ENCODE measurements at places on chromosomes 5 and 9.

GRCh38 chr5:82881571-82882174 is 195.5 kb downstream of the TMEM167A start:
- no peak for DNase-seq

DNA sequence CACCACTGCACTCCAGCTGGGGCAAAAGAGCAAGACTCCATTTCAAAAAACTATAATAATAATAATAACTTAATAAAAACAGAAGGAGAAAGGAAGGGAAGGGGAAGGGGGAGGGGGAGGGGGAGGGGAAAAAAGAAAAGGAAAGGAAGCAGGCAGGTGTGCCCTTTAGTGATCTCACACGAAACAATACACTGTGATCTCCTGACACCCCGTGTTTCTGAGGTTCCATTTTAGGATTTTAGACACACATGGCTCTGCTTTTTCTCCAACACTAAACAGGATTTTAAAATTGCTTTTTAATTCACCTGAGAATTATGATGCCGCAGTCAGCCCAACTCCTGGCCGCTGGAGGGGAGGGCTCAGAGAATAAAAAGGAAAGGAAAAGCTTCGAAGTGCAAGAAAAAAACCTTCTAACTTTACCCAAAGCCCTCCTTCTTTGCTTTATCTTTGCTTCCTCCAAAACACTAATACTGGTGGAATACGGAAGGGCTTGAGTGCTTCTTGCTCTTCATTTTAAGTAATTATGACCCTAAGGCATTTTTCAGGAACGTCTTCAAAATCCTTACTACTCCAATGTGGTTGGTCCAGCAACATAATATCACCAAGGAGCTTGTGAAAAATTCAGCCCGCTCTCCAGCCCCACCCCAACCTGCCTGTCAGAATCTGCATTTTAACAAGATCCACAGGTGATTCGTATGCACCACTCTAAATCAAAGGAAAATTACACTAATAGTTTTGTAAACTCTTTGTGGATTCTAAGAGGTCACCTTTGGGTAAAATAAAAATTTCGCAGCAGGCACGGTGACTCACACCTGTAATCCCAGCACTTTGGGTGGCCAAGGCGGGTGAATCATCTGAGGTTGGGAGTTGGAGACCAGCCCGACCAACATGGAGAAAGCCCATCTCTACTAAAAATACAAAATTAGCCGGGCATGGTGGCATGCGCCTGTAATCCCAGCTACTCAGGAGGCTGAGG is 66.0 kb downstream of the MYO10 start:
- DNase-seq: no peak

- DNase-seq: no peak
These were observed 143.9 kb downstream of the SLIT3 start for GRCh38 chr5:169157064-169157463.

DNA sequence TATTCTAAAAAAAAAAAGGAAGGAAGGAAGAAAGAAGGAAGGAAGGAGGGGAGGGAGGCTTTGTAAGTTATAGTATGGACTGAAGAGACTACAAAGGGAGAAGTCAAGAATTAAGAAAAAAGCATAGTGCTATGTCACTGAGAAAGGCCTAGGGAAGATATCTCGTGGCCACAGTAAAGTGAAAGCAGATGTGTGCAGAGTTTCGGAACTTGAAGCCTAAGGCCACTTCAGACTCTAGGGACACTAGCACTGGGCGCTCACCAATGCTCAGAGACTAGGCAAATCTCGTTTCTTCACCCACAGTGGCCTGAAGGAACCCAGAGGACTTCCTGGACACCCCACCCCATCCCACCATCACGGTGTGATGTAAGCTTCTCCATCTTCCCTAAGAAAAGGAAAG is 181.4 kb upstream of the TRPM3 start:
- no peak for DNase-seq

- DNase-seq: peak; percentile 76
These were observed 2.5 kb downstream of the TLE1 start for GRCh38 chr9:81686614-81687520.

DNA sequence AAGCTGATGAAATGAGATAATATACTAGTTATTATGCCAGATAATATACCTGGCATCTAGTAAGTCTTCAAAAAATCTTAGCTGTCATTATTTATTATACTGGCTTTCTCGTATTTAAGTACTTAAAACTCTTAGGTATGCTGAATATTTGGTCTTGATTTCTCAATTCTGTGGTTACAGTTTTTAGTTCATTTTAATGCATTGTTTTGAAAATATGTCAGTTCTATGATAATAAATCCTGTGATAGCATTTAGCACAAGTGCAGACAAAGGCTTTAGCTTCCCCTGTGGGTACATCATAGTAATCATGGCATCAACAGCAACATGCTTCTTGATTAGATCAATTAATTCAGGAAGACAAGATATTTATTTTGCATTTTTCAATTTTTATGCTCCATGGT is 133.0 kb downstream of the SMC2 start:
- no peak for DNase-seq

DNA sequence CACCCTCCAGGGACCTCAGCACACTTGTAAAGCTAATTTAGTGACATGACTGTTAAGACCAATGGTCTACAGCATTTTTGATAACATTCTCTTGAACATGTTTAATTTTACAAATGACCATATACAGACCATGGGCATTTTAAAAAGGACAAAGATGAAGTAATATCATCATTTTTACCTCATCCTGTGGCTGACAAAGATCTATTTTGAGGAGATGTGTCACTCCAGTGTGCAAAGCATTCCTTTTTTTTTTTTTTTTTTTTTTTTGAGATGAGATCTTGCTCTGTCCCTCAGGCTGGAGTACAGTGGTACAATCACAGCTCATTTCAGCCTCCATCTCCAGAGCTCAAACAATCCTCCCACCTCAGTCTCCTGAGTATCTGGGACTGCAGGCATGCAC is 118.2 kb upstream of the TBC1D2 start:
- no peak for DNase-seq

GRCh38 chr5:68954618-68954910 is 139.2 kb upstream of the SLC30A5 start:
- DNase-seq: no peak

DNA sequence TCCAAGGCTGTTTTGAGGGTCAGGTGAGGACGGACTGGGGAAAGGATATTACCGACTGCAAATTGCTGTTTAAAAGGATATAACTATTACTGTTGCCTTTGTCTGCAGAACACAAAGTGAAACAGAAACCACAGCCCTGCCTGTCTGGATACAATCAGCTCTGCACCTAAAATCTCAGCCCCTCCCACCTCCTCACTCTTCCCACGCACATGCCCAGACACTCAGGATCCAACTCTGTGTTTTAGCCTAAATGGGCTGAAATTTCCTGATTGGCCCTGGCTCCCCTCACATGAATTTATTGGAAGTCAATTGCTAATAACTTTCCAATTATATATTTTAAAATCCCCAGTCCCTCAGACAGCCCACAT is 176.3 kb upstream of the PPP1R26 start:
- DNase-seq: no peak

GRCh38 chr9:111099199-111100008 is 61.1 kb upstream of the LPAR1 start:
- no peak for DNase-seq

DNA sequence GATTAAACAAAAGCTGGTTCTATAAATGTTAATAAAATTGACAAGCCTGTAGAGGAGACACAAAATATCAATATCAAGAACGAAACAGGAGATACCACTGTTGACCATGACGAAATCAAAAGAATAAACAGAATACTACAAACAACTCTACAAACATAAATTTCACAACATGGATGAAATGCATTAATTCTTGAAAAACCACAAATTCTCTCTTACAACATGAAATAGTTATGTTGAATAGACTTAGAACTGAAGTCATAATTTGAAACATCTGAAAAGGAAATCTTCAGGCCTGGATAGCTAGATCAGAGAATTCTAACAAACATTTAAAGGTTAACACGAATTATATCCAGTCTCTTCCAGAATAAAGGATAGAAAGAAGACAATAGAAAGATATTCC is 6.9 kb upstream of the SPATA31C1 start:
- DNase-seq: no peak

DNA sequence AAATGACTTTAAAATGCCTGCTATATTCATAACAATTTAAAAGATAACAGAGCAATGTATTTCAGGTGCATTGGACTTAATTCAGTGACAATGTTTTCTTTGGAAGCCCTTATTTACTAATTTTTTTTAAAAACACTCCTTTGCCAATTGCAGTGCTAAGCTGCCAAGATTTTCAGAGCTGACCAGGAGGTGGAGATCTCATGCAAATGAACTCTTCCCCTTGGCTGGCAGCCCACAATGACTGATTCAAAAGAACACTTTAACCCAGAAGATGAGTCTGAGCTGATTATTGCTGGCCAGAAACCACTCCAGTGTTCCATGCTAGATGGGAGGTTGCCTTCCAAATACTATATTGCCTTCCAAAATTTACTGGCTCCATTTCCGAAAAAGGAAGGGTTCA is 128.3 kb upstream of the CCNH start:
- peak; percentile 41 for DNase-seq

GRCh38 chr5:141488591-141489561 is at the start of gene PCDHGC5:
TSS of gene PCDHGC5 (plus strand) at chr5:141489081. CDS start at chr5:141489241, 160 bp downstream.
- DNase-seq: no peak

GRCh38 chr9:109245310-109245897 is 75.5 kb downstream of the EPB41L4B start:
- DNase-seq: no peak

DNA sequence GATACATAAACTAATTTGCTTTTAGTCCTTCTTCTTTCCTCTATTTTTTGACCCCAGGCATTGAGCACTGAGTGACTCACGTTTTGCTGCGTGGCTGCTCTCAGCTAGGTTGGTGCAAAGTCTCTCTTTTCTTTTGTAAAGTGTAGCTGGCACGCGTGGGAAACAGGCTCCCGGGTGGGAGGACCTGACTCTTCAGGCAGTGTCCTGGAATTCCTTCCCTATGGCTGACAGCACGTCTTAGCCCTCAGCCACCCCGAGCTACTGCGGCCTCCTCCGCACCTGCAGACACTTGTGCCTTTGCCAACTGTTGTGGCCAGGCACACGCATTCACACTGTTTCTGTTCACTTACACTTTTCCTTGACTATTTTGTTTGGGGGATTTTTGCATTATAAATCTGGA is 877 bp upstream of the SCGB3A1 start:
- DNase-seq: no peak
